ENCODE measurements at places on chromosomes 5 and 9. TPM values are rescaled to one million over a fixed set of nuclear protein-coding genes. Genes with fewer than 3 reads are reported as not detected.

Gene ENHO
- total RNA-seq, result 2.0 TPM

Gene GNG10
- total RNA-seq, result 27.1 TPM

Gene TRPM3
- not detected for total RNA-seq

Gene THBS4
- not detected for total RNA-seq

Gene DCANP1
- total RNA-seq, result not detected

Gene OR13C8
- not detected for total RNA-seq

Gene C8G
- total RNA-seq, result 0.77 TPM
